Foreskin melanocyte (primary cell): ENCODE measurements at places on chromosomes 4 and X.

DNA sequence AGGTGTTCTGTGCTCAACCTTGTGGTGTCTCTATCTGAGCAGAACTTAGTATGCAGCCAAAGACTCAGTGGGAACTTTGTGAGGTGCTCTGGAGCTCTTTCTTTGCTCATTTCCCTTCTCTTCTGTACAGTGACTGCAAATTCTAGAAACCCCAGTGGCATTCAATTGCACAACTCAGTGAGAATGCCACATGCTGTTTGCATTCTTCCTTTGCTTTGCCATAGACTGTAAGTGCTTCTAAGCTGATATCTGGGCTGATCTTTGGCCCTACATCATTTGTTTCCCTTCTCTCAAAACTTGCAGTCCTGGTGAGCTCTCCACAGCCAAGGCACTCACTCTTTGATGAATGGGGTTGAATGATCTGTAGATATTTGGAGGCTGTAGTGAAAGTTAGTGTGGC lies 7.0 kb downstream of the PNMA3 start:
- DNase-seq = no peak

DNA sequence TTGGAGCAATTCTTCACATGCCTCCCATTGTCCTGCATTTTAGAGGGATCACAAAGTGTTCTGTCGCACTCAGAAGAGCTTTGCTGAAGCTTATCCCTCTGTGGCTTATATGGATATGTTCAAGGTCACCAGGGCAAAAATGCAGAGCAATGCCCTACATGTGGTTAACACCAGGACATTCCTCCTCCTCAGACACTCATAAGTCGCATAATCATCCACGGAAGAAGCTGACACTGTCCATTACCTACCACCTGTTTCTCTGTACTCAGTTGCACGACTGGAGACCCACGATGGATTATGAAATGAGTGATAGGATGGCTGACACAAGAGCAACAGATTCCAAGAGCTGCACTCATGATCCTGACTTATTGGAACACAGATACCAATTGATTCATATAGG lies 68.7 kb upstream of the PRDX4 start:
- DNase-seq = no peak

- no peak for DNase-seq
Observed at GRCh38 chr4:11954093-11954492, 525.4 kb upstream of the HS3ST1 start.

- peak; percentile 8 for DNase-seq
Observed at GRCh38 chr4:127501103-127501502, 131.7 kb upstream of the INTU start.

GRCh38 chr4:72031868-72032608 lies at the start of gene NPFFR2:
Gene NPFFR2, plus strand, starts transcription at chr4:72032000. Its CDS starts 96,592 bp downstream, at chr4:72128592.
- DNase-seq = peak; percentile 24

DNA sequence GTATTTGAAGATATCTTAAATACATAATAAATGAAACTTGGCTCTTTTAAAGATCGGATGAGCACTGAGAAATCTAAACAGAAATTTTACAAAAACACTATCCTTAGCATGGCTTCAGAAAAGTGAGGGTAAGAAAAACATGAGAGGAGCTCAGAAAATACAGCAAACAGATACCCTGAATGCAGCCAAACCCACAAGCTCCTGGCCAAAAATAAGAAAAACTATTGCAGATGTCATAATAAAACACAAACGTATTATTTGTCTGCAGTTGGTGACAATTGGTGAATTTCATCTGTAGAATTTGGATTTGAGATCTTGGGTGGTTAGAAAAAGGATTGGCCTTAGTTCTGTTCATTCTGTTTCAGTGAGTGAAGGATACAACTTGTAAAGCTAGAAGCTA lies 603.9 kb downstream of the INPP4B start:
- DNase-seq = no peak

GRCh38 chrX:30965767-30966166 lies 76.7 kb upstream of the TAB3 start:
- no peak for DNase-seq

GRCh38 chr4:112942077-112942476 lies 107.4 kb upstream of the ANK2 start:
- DNase-seq = no peak

- no peak for DNase-seq
Observed at GRCh38 chr4:102007959-102008425, 217.5 kb downstream of the BANK1 start.

- DNase-seq = no peak
Observed at GRCh38 chr4:169253113-169253671, 17.6 kb downstream of the SH3RF1 start.

DNA sequence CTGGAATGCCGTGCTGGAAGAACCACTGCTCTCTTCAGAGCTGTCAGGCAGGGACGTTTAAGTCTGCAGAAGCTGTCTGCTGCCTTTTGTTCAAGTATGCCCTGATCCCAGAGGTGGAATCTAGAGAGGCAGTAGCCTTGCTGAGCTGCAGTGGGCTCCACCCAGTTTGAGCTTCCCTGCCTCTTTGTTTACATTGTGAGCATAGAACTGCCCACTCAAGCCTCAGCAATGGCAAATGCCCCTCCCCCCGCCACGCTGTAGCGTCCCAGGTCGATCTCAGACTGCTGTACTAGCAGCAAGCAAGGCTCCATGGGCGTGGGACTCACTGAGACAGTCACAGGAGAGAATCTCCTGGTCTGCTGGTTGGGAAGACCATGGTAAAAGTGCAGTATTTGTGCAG lies 34.8 kb upstream of the MUC7 start:
- no peak for DNase-seq

- no peak for DNase-seq
Observed at GRCh38 chr4:186304866-186305505, 39.0 kb downstream of the F11 start.

GRCh38 chr4:109820563-109820962 lies 5.0 kb downstream of the GAR1 start:
- peak; percentile 82 for DNase-seq

GRCh38 chr4:19832411-19832810 lies 419.3 kb upstream of the SLIT2 start:
- no peak for DNase-seq

DNA sequence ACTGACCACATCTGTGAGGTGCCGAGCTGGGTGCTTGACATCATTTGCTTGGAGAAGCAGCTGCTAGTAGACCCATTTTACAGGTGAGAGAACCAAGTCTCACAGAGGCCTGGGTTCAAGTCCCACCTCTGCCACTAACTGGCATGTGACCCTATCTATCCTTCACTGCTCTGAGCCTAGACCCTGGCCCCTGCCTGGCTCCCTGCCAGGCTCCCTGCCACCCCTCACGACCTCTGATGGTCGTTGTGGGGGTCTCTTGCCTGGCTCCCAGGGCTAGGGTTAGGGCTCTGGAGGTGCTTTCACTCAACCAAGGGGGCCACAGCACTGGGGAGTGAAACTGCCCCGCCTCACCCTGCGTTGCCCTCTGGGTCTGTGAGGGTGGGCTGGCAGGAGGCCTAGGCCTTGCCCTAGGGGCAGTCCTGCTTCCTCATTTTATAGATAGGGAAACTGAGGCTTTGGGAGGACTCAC lies 7.2 kb upstream of the ADD1 start:
- no peak for DNase-seq

GRCh38 chr4:107736037-107736436 lies 16.0 kb upstream of the PAPSS1 start:
- no peak for DNase-seq

DNA sequence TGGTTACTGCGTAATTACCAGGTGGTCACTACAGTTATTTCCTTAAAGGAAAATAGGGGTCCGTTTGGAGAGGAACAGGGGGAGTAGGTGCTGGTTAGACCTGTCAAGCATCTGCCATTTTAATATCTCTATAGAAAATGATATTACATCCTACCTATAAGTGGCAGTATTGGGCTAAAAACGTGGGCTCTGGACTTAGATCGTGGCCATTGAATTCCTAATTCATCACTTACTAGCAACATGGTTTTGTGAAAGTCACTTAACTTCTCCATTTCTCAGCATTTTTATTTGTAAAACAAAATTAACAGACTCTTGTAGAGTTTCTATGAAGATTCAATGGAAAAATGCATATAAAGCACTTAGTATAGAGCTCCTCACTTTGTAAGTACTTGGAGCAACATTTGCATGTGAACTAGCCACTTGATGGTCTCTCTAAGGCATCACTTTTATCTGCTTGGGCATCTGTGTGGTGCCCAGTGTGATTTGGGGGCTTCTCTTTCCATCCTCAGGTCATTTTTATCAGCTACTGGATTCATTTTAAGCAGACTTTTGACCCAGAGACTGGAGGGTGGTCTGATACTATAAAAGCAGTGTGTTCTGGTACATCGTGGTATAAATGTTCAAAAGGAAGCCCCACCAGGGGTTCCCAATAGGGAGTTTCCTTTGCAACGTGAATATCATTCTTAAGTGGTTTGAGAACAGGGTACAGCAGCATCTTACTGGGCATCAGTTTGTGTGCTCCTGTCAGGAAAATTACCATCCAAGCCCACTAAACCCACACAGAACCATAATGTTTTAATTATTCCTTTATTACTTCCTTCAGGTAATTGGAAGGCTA lies 42.7 kb upstream of the RASSF6 start:
- peak; percentile 48 for DNase-seq

GRCh38 chr4:3792813-3793212 lies 26.6 kb downstream of the ADRA2C start:
- no peak for DNase-seq

DNA sequence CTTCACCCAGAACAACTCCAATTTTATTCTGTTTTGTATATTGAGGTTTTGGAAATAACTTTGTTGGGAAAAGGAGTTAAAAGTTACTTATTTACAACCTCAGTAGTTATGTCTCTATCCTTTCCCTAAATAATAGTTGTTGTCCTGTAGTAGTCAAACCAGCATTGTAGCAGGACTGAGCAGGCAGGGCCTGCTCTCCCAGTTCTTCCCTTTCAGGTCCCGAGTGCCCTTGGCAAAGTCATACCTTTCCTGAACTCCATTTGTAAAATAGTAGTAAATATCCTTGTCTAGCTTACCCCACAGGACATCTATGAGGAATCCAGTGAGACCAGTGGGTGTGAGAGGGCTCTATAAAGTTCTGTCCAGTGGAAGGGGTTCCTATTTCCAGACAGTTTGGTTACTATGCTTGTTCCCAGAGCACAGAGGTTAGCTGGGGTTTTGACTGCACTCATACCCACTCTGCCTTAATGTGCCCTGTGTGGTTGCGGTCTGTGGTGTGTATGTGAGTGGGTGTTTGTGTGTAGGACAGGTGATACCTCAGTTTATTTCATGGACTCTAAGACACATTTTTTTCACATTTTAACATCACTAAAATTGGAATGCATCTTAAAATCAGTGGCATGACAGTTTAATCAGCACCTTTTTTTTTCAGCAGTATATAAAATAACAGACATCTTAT lies 136.3 kb downstream of the AMMECR1 start:
- DNase-seq = no peak

GRCh38 chr4:126216611-126217010 lies 901.9 kb downstream of the FAT4 start:
- DNase-seq = no peak

DNA sequence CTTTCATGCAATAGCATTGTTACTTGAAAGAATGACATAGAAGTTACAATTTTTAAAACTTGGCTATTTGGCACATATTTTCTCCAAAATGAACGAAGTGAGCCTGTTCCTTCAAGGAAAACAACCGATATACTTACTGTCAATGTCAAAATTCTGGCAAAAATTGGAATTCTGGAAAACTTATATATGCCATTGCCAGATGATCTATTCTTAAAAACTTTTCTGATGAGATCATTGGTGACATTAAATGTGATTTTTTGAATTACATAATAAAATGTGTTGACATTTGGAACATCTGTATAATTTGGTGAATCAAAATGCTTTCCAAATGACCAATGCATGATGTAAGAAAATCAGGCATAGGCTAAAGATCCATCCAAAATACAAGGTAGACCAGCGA lies 209.0 kb downstream of the SCFD2 start:
- no peak for DNase-seq

- no peak for DNase-seq
Observed at GRCh38 chr4:24519649-24520048, 64.7 kb downstream of the DHX15 start.

- DNase-seq = no peak
Observed at GRCh38 chr4:10974371-10974770, 289.8 kb upstream of the CLNK start.

GRCh38 chr4:38774181-38774955 lies 8.4 kb downstream of the TLR10 start:
- DNase-seq = no peak
